ENCODE measurements at places on chromosomes 2 and 18.

DNA sequence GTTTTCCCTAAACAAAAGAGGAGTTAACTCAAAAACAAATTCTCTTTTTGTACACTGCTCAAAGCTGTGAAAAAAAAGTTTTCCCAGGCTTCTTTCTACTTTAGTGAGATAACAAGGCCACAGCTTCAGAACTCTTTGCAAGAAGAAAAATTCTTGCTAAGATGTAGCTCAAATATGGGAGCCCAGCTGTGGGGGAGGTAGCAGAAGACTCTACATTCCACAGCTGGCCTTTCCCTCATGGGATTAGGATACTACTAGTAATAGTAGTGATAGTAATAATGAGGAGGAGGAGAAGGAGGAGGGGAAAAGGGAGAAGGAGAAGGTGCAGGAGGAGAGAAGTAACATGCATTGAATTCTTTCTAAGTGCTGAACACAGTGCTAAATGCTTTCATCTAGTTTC lies 19.2 kb upstream of the CERS6 start:
- no peak for DNase-seq

GRCh38 chr2:228673876-228674554 lies 492.5 kb upstream of the SPHKAP start:
- no peak for DNase-seq

DNA sequence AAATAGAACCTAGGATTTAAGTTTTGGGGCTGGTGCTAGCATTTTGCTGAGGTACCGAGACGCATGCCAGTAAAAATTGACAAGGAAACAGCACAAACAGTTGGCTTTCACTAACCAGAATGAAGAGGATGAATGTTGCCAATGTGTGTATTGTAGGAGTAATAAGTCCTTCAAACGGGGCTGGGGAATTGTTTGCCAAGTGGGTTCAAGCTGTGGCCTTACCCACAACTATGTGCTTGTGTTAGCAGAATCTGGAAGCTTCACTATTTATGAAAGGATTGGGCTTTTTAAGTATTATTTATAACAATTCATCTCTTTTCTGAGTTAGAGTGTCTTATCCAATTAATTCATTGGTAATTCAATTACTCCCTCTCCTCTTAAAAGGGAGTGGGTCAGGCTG lies 15.0 kb upstream of the KIF5C start:
- no peak for DNase-seq

- DNase-seq = no peak
Measured at GRCh38 chr2:62525549-62526269, 19.7 kb upstream of the TMEM17 start.

- peak; percentile 55 for DNase-seq
Measured at GRCh38 chr2:20675701-20676352, 8.9 kb downstream of the GDF7 start.

- DNase-seq = peak; percentile 75
Measured at GRCh38 chr2:227252831-227253230, 72.2 kb upstream of the MFF start.

GRCh38 chr18:78780719-78781600 lies 198.7 kb upstream of the SALL3 start:
- no peak for DNase-seq

- no peak for DNase-seq
Measured at GRCh38 chr2:44290261-44290660, 15.0 kb downstream of the SLC3A1 start.

DNA sequence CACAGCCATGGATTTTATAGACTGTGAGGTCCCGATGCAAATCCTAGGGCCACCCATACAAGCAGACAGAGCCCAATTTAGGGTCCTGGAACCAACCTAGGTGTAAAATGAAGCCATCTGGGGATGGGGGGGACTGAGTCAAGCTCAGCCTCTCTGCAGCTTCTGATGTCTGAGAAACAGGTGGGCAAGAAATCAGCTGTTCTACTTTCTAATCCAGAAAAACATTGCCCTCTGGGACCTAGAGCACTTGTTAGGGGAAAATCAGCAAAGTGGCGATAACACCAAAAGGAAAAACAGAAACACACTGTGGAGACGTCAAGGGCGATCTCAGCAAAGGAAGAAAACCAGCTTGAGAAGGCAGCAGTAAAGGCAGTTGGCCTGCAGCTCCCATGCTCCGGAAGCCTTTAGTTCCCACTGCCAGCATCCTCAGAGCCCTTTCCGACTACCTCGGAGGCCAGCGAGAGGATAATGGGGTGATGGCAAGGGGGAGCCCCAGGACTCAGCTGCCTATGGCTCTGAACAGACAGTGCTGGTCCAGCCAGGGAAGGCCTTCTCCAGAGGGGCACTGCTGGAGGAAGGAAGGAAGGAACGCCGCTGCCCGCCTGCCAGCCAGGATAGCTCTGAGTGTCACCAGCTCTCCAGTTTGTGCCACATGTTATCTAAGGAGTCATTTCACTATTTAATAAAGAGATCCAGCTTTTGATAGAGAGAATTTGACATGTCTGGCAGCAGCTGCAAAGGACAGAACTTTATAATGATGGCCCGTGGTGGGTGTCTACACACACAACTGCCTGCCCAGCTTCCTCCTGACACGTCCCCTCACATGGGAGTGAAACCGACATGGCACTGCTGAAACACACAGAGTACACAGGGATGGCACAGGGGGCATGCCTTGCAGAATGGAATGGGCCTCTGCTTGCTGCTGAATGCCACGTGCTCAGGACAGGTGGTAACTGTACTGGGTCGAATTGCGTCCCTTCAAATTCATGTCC lies 37.7 kb downstream of the HS1BP3 start:
- peak; percentile 6 for DNase-seq

DNA sequence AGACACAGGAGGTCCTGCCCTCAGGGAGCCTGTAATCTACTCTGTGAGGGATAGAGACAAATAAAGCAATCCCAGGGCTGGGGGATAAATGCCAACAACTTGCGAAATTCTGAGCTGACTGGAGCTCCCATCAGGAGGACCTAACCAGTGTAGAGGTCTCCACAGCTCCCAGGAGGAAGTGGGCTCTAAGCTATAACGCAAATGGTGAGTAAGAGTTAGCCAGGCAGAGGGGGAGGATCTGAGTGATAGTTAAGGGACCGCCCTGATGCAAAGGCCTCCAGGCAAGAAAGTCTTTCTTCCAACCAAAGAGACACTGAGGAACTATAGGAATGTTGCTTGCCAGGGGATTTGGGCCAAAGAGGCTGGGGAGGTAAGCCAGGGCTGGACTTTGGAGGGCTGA lies 16.0 kb upstream of the ZNF532 start:
- DNase-seq = no peak

DNA sequence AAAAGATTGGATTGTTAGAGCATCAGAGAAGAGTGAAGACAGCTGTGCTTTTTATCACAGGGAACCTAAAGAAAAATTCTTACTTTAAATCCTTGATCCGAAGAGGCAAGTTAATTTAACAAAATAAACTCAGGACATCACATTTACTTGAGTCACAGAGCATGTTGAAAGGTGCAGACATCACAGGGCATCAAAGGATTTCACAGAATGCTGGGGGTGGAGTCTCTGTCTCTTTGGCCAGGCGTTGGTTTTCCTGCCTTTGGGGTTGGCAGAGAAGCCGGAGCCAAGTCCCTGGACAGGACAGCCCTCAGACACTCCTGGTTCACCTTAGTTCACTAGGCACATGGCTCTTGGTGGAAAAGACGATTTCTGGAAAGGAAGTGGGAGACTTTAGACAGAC lies 56.3 kb downstream of the SH3RF3 start:
- no peak for DNase-seq

DNA sequence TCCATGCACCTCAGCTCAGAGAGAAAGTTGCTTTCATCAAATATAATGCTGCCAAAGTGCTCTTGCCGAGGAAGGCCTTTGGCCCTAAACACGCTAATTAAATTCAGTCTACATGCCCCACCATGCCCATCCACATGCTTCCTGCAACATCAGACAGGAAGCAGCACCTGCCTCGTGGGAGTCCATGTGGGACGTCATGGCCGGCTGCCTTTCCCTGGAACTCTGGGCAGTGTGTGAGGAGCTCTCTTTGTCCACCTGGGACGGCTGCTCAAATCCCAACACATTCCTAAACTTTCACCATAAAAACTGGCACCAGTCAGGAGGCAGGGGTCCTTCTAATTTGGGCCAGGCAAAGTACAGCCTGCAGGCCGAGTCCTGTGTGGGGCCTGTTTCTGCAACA lies 23.1 kb downstream of the FAM178B start:
- no peak for DNase-seq

- DNase-seq = no peak
Measured at GRCh38 chr2:142065700-142066099, 65.1 kb downstream of the LRP1B start.

DNA sequence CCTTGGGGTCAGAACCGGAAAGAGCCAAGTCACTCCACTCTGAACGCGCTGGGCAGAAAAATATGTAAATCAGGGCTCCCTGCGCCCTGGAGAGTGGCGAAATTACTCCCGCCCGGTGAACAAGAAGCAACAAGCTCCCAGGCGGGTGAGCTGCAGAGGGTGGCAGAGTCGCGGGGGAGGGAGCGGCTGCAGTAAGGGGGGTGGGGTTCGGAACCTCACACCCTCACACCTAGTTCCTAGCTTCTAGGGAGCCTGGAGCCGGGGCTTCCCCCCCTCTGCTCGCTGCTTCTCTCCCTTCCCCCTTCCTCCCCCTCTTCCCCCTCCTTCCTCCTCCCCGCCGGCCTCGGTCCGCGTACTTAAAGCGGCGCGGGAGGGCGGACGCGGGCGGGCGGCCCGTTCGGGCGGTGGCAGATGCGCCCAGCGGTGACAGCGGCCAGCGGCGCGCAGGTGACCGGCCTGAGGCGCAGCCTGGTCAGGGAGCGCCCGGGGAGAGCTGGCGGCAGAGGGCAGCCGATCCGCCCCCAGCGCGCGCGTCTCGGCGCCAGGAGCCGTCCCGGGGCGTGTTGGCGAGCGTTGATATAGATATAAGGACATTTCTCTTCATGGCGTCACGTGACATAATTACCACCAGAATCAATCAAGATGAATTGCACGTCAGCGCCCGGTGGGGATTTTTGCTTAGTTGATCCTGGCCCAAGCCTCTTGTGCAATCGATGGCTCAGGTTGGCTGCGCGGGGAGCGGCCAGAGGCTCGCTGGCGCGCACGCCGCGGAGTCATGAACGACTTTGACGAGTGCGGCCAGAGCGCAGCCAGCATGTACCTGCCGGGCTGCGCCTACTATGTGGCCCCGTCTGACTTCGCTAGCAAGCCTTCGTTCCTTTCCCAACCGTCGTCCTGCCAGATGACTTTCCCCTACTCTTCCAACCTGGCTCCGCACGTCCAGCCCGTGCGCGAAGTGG lies at the start of gene HOXD11:
Gene HOXD11, plus strand, starts transcription at position 700 of the 959 bp plus-strand sequence. Its CDS starts 76 bp downstream, at position 776.
- DNase-seq = no peak

DNA sequence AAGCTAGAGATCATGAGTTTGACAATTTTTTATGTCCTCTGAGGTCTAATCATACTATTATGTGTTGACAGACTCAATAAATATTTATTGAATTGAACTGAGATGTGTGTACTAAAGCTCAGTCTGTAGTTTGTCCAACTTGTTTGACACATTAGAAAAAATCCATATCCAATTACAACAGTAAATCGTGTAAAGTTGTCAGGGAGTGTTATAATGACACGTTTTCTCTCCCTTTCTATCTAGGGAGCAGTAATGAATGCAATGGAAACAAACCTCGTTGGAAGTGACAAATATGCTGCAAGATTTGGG lies 28.4 kb downstream of the ITGA4 start:
- DNase-seq = no peak

- DNase-seq = peak; percentile 27
Measured at GRCh38 chr2:41782306-41783158, 265.3 kb upstream of the PKDCC start.

All from WERI-Rb-1 (cell line).